PC-3 (cell line): ENCODE measurements at places on chromosomes 6 and 20. TPM values are rescaled to one million over a fixed set of nuclear protein-coding genes. Genes with fewer than 3 reads are reported as not detected.

Gene KCNQ5
- total RNA-seq, result 0.17 TPM in 1 of 2 replicates, not detected in the other

Gene HCK
- total RNA-seq, result not detected in 2 replicates

Gene COL21A1
- total RNA-seq, result 0.35 and 1.0 TPM in 2 replicates

GRCh38 chr20:51497542-51498467 lies 44.7 kb downstream of the NFATC2 start:
- DNase-seq, result no peak

Gene STMND1
- not detected in 2 replicates for total RNA-seq

Gene MEI4
- not detected in 2 replicates for total RNA-seq

Gene FAM209B
- total RNA-seq, result 0.58 TPM in 1 of 2 replicates, not detected in the other

GRCh38 chr20:34938466-34939163 lies 17.0 kb downstream of the GSS start:
- no peak for DNase-seq

DNA sequence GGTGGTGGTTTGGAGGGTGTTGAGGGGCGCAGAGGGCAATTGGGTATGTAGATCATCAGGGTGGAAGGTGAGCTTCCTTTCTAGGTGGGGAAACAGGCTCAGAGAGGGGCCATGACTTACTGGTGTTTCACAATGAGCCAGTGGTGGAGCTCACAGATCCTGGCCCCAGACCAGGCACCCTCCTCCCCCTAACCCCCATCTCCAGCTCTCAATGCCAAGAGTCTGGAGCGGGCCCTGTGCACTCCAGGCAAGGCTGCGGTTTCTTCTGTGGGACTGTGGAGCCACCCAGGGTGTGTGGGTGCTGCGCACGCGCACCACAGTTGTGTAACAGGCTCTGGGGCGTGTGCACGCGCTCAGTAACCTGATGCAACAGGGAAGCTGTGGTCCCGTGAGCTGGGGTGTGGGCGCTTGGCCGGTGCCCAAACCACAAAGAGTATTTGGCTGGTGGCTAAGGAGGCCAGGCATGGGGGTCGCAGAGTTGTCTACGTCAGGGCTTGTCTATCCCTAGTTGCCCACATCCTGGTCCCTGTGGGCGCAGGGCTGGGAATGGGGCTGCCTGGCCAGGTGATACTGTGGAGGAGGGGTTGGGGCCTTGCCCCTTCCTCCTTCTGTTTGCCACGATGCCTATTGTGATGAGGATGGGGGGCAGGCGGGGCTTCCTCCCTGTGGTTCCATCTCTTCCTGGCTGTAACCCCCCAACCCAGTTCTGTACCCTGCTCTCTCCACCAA lies 37.5 kb upstream of the MRPS18A start:
- DNase-seq, result peak; percentile 88
